NT2/D1 (cell line): ENCODE measurements at places on chromosomes 2 and 18.

GRCh38 chr2:197838036-197838435 lies 33.6 kb downstream of the PLCL1 start:
- no peak for DNase-seq

- DNase-seq: no peak
Observed at GRCh38 chr2:161400076-161400475, 16.0 kb upstream of the TBR1 start.

- no peak for DNase-seq
Observed at GRCh38 chr2:100041946-100042345, 100.4 kb downstream of the AFF3 start.

DNA sequence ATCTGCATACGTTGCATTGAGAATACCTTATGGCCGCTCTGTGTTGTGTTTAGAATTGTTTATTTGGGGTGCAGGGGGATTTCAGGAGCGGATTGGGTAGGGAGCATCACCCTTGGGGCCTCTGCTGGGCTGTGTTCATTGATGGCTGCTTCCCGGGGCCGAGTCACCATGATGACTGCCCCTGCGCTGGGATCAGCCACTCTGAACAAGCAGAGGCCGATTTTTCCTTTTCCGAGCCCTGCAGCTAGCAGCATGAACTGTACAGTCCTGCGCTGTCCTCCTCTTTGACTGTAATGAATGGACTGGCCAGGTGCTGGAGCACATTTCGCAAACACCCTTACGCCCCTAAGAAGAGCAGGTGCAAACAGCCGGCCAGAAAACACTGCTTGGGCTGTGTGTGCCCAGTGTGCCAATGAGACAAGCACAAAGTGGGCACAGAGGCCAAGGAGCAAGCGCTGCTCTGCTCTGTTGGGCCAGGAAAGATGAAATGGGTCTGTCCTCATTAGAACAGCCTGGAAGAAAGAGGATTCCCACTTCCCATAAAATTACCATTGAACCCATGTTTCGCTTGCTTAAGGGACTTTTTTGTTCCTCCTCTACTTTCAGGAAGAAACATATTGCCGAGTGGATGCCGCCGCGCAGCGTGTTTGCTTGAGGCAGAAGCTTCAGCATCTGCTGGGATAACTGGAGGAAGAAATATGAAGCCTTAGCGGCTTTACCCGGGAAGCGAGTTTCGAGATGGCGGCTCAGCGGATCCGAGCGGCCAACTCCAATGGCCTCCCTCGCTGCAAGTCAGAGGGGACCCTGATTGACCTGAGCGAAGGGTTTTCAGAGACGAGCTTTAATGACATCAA lies 82.7 kb downstream of the SH3BP4 start:
- DNase-seq: no peak

- DNase-seq: no peak
Observed at GRCh38 chr2:100394111-100394641, 23.3 kb downstream of the CHST10 start.

GRCh38 chr2:231238689-231239088 lies 40.3 kb downstream of the ARMC9 start:
- DNase-seq: no peak

- DNase-seq: no peak
Observed at GRCh38 chr2:2681711-2682251, 350.7 kb upstream of the MYT1L start.
